ENCODE measurements at places on chromosomes 13 and 19. TPM values are rescaled to one million over a fixed set of nuclear protein-coding genes. Genes with fewer than 3 reads are reported as not detected.

The ZFP82 gene
- 2.0 TPM for total RNA-seq

The RXFP2 gene
- total RNA-seq, result not detected

The LGALS4 gene
- total RNA-seq, result 6,357 TPM

The KRI1 gene
- total RNA-seq, result 27.2 TPM

The TNFAIP8L1 gene
- total RNA-seq, result 14.2 TPM

The CRLF1 gene
- 0.84 TPM for total RNA-seq

The TUBA3C gene
- total RNA-seq, result not detected

The CGB7 gene
- not detected for total RNA-seq

The TNFSF11 gene
- 0.15 TPM for total RNA-seq

The CAMSAP3 gene
- total RNA-seq, result 55.4 TPM

- no peak for DNase-seq
Measured at GRCh38 chr19:7435586-7435985, 53.2 kb downstream of the PEX11G start.

DNA sequence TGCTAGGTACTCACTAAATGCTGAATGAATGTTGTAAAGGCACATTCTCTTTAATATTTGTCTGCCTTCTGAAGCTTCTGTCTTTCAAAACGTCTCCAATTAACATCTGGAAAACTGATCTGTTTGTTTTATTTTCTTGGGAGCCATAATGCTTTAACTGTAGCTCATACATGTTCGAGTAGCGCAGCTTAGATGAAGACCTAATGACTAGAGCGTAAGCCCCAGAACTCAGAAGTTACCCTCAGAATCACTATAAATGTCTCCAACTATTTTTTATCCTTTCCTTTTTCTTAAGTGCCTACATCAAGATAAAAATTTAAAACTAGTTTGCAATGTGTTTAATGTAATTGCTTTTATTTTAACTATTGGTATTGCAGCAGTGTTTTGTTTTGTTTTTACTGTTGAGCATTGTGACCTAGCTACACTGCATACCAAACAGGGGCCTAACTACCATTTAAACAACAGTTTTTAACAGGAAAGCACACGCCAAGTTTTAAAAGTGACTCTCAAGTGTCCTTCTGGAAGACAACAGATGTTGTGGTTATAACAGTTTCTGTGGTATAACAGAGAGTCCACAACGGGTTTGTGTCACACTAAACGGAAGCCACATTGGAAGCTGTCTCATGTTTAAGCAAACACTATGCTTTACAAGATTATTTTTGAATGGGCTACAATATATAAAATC, 42.0 kb downstream of the MRPL57 start:
- no peak for DNase-seq

GRCh38 chr19:44602081-44602480, 11.3 kb upstream of the IGSF23 start:
- DNase-seq, result peak; percentile 70

DNA sequence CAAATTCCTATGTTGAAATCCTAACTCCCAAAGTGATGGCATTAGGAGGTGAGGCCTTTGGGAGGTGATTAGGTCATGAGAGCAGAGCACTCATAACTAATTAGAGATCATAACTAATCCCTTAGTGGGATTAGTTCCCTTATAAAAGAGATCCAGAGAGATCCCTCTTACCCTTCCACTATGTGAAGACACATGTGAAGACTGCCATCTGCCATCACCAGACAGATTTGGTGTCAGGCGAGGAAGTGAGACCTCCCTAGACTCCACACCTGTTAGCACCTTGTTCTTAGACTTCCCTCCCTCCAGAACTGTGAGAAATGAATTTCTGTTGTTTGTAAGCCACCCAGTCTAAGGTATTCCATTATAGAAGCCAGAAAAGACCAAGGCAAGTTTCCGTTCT, 112.2 kb downstream of the NDFIP2 start:
- no peak for DNase-seq

DNA sequence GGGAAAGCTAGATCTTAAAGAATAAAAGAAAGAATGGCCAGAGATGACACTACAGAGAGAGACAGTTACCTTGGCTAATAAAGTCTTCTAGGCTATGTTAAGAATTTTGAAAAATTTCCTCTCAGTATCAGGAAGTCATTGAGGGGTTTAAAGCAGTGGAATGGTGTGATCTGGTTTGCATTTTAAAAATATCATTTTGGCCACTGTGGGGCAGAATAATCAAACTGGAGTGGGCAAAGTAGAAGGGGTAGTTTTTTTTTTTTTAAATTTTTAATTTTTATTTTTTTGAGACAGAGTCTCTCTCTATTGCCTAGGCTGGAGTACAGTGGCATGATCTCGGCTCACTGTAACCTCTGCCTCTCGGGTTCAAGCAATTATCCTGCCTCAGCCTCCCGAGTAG, 4.4 kb upstream of the CNMD start:
- DNase-seq, result no peak

DNA sequence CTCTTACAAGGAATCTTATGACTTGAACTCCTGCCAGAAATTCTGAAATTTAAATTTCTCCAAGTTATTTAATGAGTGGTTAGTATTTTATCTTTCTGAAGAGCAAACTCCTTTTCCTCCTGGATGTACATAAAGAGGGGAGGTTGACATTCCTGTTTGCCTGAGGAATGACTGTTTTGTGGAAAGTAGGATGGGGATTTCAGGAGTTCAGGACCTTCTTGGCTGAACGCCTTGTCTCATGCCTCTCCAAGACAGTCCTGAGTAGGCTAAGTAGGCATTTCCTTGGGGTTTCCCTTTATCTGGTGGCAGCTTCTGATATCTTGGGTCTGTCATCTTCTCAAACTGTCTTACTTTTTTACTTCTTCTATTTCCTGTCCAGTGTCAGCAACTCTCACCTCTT, 356.6 kb downstream of the TDRD3 start:
- no peak for DNase-seq

- DNase-seq, result no peak
Measured at GRCh38 chr19:46176116-46176860, 28.2 kb downstream of the IGFL2 start.

GRCh38 chr13:101660711-101661110, 208.2 kb downstream of the ITGBL1 start:
- DNase-seq, result no peak

- no peak for DNase-seq
Measured at GRCh38 chr19:17323964-17324332, 10.7 kb downstream of the ANO8 start.

DNA sequence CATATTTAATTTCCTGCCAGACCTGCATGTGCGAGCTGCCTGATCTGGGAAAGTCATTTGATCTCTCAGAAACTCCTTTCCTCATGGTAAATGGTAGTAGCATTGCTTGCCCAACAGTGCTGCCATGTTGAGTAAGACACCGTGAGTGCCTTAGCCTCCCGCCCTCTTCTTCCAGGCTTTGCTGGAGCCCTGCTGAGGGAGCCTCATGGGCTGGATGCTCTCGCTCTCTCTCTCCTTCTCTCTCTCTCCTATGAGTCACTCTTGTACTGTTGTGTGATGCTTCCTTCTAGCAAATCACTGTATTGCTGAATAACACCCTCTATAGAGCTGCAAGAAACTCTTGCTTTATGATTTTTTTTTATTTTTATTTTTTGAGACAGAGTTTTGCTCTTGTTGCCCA, 365.5 kb downstream of the UQCRFS1 start:
- DNase-seq, result no peak

GRCh38 chr19:511101-511851, 4.0 kb downstream of the TPGS1 start:
- DNase-seq, result peak; percentile 88

DNA sequence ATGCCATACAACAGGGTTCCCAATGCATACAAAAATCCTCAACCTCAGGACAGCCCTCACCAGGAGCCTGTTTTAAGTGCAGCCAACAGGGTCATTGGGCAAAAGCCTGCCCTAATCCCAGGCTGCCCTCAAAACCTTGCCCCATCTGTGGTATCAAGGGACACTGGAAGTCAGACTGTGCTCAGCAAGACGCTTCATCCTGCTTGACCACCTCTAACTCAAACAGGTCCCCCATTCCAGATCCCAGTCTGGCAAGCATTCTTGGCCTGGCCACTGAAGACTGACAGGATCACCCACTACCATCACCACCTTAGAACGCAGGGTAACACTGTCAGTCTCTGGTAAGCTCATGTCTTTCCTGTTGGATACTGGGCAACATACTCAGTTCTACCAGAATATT, 15.0 kb upstream of the ZSCAN4 start:
- DNase-seq, result no peak

GRCh38 chr13:27360562-27360961, 63.9 kb upstream of the GTF3A start:
- DNase-seq, result no peak

DNA sequence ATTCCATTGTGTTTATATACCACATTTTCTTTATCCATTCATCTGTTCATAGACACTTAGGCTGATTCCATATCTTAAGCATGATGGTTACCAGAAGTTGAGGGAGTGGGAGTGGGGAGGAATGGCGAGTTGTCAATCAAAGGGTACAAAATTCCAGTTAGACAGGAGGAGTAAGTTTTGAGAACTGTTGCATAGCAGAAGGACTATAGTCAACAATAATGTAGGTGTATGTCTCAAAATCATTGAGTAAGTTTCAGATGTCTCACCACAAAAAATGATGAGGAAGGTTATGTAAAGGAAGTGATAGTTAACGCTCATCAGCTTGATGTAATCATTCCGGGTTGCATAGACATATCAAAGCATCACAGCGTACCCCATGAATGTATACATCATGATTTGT, 4.6 kb upstream of the UBL3 start:
- no peak for DNase-seq

- DNase-seq, result no peak
Measured at GRCh38 chr13:49132479-49133002, 87.6 kb upstream of the MLNR start.

- DNase-seq, result peak; percentile 37
Measured at GRCh38 chr19:291006-291521, at the start of gene PLPP2. Gene PLPP2 (minus strand): TSS chr19:291403. CDS start chr19:291336, 67 bp downstream.

DNA sequence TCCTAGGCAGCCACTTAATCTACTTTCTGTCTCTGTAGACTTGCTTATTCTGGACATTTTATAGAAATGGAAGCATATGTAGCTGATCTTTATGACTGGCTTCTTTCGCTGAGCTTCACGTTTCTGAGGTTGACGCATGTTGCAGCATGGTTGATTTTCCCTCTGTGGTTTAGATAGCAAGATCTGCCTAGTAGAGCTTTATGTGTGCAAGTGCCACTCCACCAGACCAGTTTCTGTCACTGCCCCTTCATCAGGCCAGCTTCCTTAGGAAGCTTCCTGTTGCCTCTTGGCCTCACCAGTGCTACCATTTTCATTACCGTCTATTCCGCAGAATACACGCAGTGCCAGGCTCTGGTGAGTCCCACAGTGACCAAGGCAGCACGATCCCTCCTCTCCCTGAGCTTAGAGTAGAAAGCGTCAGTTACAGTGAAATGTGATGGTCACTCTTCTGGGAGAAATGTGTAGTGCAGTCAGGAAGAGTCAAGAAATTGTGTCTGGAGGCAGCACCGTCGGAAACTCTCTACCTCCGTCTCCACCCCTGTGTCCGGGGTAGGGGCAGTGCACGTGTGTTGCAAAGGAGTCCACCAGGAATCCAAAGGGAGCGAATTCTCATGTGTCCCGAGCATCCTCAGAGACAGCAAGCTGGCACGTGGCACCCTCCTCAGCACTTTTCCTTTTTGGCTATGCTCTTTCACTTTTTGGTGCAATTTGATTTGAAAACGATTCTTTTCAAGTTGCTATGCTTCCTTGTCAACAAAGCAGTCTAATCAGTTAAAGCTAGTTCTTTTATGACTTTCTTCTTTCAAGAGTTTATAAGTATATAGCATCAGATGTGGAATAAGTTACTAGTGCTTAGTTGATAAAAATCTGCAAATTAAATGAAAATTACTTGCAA, 45.4 kb upstream of the GPR183 start:
- DNase-seq, result no peak

- no peak for DNase-seq
Measured at GRCh38 chr13:26721251-26722121, 39.1 kb downstream of the GPR12 start.

DNA sequence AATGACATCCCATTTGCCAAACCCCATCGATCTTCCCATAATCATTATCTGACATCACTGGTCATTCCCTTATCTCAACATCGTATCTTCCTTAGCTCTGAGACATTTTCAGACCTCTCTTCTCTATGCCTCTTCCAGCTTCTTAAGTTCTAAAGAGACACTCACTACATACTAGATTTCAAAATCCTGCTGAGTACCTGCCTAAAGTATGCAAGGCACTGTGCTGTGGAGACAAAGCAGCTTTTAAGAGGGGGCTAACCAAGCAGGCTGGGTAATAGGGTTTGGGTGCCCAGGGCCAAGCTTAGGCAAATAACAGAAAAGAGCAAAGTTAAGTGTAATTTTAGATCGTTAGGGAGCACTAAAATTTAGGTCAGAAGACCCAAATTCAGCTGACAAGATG, 3.4 kb upstream of the POMP start:
- DNase-seq, result no peak

GRCh38 chr13:98482476-98483444, 94.1 kb downstream of the STK24 start:
- DNase-seq, result peak; percentile 69

GRCh38 chr13:62598708-62599107, 1183.1 kb upstream of the PCDH20 start:
- no peak for DNase-seq

- DNase-seq, result no peak
Measured at GRCh38 chr19:31350693-31351055, 1.4 kb upstream of the TSHZ3 start.

DNA sequence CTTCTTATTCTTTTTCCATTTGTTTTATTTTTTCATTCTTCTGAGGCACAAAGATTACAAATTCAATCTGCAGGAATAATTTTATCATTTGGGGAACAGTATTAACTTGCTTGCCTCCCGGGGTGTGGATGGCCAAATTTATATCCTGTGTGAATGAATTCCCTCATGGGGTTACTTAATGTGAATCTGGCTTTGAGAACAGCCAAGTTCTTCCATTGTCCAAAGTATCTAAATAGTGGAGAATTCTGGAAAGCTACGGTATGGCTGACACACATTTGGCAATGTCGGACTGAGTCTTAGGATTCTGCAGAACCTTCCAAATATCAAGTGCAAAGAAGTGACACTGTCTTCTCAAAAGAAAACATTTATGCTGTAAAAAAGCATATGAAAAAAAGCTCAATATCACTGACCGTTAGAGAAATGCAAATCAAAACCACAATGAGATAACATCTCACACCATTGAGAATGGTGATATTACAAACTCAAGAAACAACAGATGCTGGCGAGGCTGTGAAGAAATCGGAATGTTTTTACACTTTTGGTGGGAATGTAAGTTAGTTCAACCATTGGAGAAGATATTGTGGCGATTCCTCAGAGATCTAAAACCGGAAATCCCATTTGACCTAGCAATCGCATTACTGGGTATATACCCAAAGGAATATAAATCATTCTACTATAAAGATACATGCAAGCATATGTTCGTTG, 620.2 kb downstream of the EFNB2 start:
- DNase-seq, result no peak

DNA sequence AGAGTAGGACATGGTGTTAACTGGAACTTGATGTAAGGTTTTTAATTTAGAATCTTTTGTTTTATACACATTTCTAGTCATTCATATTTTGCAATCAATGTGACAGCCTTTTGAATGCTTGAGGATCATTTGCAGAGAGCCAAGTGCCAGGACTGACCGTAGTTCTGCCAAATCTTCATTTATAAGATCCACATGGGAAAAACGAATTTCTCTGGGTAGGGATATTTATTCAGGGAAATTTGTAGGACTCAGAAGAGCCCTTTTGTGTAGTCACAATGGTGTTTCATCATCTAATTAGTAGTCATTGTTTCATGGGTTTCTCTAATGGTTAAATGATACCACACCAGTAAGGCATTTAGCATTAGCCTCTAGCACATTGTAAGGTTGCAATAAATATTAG, 161.1 kb downstream of the LMO7 start:
- no peak for DNase-seq

- no peak for DNase-seq
Measured at GRCh38 chr19:10189616-10190015, 5.1 kb downstream of the DNMT1 start.

- no peak for DNase-seq
Measured at GRCh38 chr13:97021241-97021640, 27.0 kb upstream of the OXGR1 start.

Data from colonic mucosa (tissue), 4 donors.